ENCODE measurements at places on chromosomes 5 and 9. TPM values are rescaled to one million over a fixed set of nuclear protein-coding genes. Genes with fewer than 3 reads are reported as not detected.
A peak's percentile ranks its signal among the peaks of the same experiment; 100 is the strongest.

TPM2 gene
- total RNA-seq, result 4.3 TPM

SLC1A1 gene
- 0.23 TPM for total RNA-seq

FSTL4 gene
- not detected for total RNA-seq

LRRC19 gene
- not detected for total RNA-seq

KCNT1 gene
- not detected for total RNA-seq

IFNK gene
- total RNA-seq, result not detected

NKD2 gene
- 0.86 TPM for total RNA-seq

QRFP gene
- total RNA-seq, result not detected

TAF1L gene
- 0.02 TPM for total RNA-seq

NUTM2F gene
- total RNA-seq, result not detected

SPEF2 gene
- 14.6 TPM for total RNA-seq

CDKN2A gene
- 0.86 TPM for total RNA-seq

GRCh38 chr9:115531410-115532125, 413.6 kb upstream of the TNC start:
- no peak overlapping the region for H3K27ac ChIP-seq
- no peaks in the 10 kb centered on the region for H3K36me3 ChIP-seq
- H3K4me3 ChIP-seq, result no peak overlapping the region
- DNase-seq, result no peak
- H3K27me3 ChIP-seq, result peaks cover 22% of the 10 kb centered on the region

GRCh38 chr5:129672006-129672405, 75.9 kb upstream of the MINAR2 start:
- no peak for DNase-seq
- H3K27ac ChIP-seq, result no peak overlapping the region
- no peaks in the 10 kb centered on the region for H3K36me3 ChIP-seq
- no peak overlapping the region for H3K4me3 ChIP-seq

DNA sequence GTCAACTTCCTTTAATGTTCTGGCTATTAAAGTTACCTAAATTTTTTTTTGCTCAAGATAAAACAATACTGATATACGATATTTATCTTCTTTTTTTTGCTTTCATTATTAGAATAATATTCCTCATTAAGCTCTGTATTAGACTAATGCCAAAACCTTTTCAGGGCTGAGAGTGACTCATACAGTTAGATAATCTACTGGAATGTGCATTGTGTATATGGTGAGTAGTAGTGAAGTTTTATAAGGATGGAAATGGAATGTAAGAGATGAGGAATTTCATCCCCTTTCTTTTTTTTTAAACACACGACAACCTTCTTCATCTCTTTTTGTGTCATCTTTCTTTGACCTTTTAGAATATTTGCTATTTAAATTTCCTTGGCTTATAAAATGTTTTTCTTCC, 268.6 kb downstream of the ISL1 start:
- H3K27ac ChIP-seq, result no peak overlapping the region
- no peak overlapping the region for H3K4me3 ChIP-seq
- H3K4me1 ChIP-seq, result no peaks in the 10 kb centered on the region
- no peaks in the 10 kb centered on the region for H3K36me3 ChIP-seq
- DNase-seq, result no peak

GRCh38 chr5:36701085-36701698, 94.8 kb downstream of the SLC1A3 start:
- H3K4me1 ChIP-seq, result no peaks in the 10 kb centered on the region
- peaks cover 4% of the 10 kb centered on the region for H3K27me3 ChIP-seq
- DNase-seq, result no peak
- no peak overlapping the region for H3K27ac ChIP-seq
- no peak overlapping the region for H3K4me3 ChIP-seq
- no peaks in the 10 kb centered on the region for H3K36me3 ChIP-seq

- H3K27me3 ChIP-seq, result peaks cover 2% of the 10 kb centered on the region
- H3K4me3 ChIP-seq, result no peak overlapping the region
- DNase-seq, result no peak
- H3K36me3 ChIP-seq, result no peaks in the 10 kb centered on the region
- no peaks in the 10 kb centered on the region for H3K4me1 ChIP-seq
Observed at GRCh38 chr5:116621599-116621998, 47.0 kb upstream of the SEMA6A start.

DNA sequence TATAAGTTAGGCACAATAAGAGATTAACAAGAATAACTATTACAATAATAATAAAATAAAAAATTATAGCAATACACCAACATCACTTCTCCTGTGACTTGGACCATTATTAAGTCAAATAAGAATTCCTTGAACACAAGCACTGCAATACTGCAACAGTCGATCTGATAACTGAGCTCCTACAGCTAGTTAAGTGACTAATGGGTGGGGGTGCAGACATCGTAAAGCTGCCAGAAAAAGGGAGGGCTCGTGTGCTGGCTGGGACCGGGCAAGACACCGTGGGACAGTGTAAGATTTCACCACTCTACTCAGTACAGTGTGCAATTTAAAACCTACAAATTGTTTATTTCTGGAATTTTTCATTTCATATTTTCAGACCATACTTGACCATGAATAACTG, 78.8 kb downstream of the SNX24 start:
- H3K4me1 ChIP-seq, result no peaks in the 10 kb centered on the region
- H3K36me3 ChIP-seq, result no peaks in the 10 kb centered on the region
- DNase-seq, result no peak
- no peaks in the 10 kb centered on the region for H3K27me3 ChIP-seq
- H3K4me3 ChIP-seq, result no peak overlapping the region
- H3K27ac ChIP-seq, result no peak overlapping the region

DNA sequence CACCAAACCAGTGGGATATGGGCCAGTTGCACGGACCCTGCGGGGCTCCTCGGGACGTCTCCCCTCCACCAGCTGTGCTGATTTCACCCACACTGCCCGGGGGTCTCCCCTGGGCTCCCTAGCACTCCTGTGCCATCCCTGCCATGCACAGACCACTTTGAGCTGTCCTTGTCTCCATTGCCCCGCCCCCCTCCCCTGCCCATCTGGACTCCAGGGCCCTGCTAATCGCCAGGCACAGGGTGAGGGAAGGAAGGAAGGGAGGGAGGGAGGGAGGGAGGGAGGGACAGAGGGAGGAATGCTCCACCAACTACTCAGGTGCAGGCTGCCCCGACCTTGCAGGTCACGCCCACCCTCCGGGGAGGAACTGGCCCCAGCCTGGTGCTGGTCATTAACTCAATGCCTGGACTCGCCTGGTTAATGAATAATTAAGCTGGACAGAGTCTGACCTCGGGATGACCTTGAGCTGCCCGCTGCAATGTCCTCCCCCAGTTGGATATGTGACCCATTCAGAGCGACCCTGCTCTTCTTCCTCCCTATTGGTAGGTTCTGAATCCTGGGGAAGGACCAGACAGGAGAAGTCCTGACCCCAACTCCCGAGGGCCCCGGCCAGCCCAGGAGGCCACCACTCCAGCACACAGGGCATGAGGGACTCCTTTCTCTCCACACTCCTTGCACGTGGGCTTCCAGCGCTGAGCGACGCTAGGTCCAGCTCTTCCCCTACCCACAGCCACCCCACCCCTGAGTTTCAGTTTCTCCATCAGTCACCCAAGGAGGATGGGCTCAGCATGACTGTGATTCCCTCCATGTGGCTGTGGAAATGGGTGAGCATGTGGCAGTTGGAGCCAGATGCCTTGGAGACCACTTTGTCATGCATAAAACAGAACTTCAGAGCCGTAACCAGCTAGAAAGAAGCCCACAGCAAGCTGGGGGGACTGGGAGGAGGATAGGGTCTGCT, 62.1 kb downstream of the C9orf50 start:
- no peak for DNase-seq
- no peaks in the 10 kb centered on the region for H3K4me1 ChIP-seq
- no peak overlapping the region for H3K27ac ChIP-seq
- no peak overlapping the region for H3K4me3 ChIP-seq
- no peaks in the 10 kb centered on the region for H3K36me3 ChIP-seq
- no peaks in the 10 kb centered on the region for H3K27me3 ChIP-seq

- no peak overlapping the region for H3K4me3 ChIP-seq
- H3K27me3 ChIP-seq, result no peaks in the 10 kb centered on the region
- no peak overlapping the region for H3K27ac ChIP-seq
- peaks cover 19% of the 10 kb centered on the region for H3K4me1 ChIP-seq
- DNase-seq, result no peak
Observed at GRCh38 chr9:38003946-38004808, 64.8 kb downstream of the SHB start.

DNA sequence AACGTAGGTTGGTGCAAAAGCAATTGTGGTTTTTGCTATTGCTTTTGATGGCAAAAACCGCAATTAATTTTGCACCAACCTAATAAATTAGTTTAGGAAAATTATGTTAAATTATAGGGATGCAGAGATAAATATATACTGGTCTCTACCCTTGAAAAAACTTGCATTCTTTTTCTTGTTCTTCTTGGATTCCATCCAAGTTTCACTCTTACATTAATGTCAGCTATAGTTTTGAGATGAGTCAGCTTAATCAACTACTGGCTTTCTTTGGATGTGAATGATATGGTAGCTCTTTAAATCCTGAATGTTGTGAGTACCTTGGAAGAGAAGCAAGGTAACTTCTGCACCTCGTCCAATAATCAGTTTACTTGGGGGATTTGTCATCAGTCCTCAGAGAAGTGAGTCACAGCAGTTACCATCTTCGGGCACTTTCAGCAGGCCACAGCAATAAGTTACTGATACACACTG, 549.0 kb upstream of the ZNF608 start:
- no peak for DNase-seq
- H3K4me3 ChIP-seq, result no peak overlapping the region
- H3K27me3 ChIP-seq, result no peaks in the 10 kb centered on the region
- no peak overlapping the region for H3K27ac ChIP-seq
- no peaks in the 10 kb centered on the region for H3K36me3 ChIP-seq
- no peaks in the 10 kb centered on the region for H3K4me1 ChIP-seq

GRCh38 chr5:176861276-176861675, 37.9 kb downstream of the HK3 start:
- no peak overlapping the region for H3K4me3 ChIP-seq
- no peaks in the 10 kb centered on the region for H3K36me3 ChIP-seq
- H3K4me1 ChIP-seq, result no peaks in the 10 kb centered on the region
- no peak for DNase-seq

- no peak overlapping the region for H3K27ac ChIP-seq
- H3K4me1 ChIP-seq, result peaks cover 7% of the 10 kb centered on the region
- no peak for DNase-seq
- H3K4me3 ChIP-seq, result no peak overlapping the region
- H3K36me3 ChIP-seq, result no peaks in the 10 kb centered on the region
Observed at GRCh38 chr9:103802068-103802467, 292.0 kb upstream of the SMC2 start.

DNA sequence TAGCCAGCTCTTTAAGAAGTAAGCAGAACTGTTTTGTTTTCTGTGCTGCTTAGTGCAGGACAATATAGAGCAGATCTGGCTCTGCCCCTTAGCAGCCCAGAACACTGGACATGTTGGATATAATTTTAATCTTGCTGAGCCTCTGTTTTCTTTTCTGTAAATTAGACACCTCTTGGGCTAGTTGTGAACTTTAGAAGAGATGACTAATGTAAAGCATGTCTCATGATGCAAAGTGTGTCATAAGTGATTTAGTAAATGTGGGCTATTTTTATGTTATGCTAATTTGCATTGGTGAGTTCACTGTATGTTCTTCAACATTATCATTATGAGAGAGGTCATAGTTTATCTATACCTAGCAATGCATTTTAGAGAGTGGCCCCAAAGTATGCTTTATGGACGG, 156.1 kb upstream of the ADAMTSL1 start:
- H3K4me3 ChIP-seq, result no peak overlapping the region
- peaks cover 4% of the 10 kb centered on the region for H3K27me3 ChIP-seq
- no peaks in the 10 kb centered on the region for H3K4me1 ChIP-seq
- no peak overlapping the region for H3K27ac ChIP-seq

DNA sequence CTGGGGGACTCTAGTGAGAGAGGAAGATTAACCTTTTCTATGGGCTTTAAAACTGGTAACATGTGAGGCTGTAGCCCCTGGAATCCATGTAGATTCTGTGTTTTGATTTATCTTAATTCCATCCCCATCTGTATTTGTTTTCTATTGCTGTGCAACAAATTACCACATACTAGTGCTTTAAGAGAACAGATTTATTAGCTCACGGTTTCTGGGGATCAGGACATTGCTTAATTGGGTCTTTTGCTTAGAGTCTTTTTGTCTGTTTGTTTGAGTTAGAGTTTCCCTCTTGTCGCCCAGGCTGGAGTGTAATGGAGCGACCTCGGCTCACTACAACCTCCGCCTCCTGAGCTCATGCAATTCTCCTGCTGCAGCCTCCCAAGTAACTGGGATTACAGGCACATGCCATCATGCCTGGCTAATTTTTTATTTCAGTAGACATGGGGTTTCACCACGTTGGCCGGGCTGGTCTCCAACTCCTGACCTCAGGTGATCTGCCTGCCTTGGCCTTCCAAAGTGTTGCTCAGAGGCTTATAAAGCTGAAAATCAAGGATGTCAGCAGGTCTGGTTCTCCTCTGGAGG, 29.9 kb upstream of the GNA14 start:
- no peaks in the 10 kb centered on the region for H3K27me3 ChIP-seq
- no peaks in the 10 kb centered on the region for H3K36me3 ChIP-seq
- H3K27ac ChIP-seq, result no peak overlapping the region
- H3K4me1 ChIP-seq, result no peaks in the 10 kb centered on the region

DNA sequence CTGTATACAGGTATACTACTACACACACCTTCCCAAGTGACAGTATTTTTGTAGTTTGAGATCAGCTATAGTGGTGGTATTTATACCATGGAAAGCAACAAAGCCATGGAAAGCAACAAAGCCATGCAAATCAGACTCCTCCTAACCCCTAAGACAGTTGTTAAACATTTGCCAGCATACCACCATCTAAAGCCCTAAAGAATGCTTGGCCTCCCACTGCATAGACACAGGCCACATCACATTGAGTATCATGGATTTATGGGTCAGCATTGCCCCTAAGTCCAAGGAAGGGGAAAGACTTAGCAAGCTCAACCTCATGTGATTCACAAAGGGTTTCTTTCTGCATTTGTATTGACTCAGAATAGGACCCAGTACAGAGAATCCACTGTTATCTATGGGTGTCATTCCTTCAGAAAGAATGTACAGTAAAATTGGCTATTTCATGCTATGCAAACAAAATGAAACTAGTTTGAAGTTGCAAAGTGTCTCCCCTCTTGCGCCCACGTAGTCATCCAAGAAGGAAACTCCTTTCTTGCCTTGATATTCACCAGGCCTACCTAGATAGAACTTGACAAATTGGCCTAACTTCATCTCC, 70.4 kb upstream of the IQGAP2 start:
- H3K4me1 ChIP-seq, result peaks cover 50% of the 10 kb centered on the region
- DNase-seq, result peak; percentile 15
- no peaks in the 10 kb centered on the region for H3K27me3 ChIP-seq
- H3K27ac ChIP-seq, result no peak overlapping the region
- no peak overlapping the region for H3K4me3 ChIP-seq

DNA sequence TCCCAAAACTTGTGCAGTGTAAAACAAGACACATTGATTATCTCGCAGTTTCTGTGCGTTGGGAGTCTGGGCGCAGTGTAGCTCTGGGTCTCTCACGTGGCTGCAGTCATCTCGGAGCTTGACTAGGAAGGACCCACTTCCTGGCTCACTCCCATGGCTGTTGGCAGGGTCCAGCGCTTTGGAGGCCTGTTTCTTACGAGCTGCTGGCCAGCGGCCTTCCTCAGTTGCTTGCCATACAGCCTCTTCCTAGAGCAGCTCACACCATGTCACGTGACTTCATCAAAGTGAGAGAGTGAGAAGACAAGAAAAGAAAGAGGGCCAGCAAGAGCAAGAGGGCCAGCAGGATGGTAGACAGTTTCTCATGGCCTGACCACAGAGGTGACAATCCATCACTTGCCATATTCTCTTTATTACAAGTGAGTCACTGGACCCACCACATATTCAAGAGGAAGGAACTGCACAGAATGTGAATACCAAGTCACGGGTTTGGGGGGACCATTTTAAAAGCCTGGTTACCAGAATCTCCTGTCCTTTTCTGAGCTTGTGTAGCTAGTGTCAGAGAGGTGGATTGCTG, 36.2 kb downstream of the MCCC2 start:
- DNase-seq, result no peak
- H3K27ac ChIP-seq, result peak overlapping the region; percentile 14
- H3K27me3 ChIP-seq, result no peaks in the 10 kb centered on the region
- H3K36me3 ChIP-seq, result peaks cover 49% of the 10 kb centered on the region
